ENCODE measurements at places on chromosomes 2 and 18. TPM values are rescaled to one million over a fixed set of nuclear protein-coding genes. Genes with fewer than 3 reads are reported as not detected.

DNA sequence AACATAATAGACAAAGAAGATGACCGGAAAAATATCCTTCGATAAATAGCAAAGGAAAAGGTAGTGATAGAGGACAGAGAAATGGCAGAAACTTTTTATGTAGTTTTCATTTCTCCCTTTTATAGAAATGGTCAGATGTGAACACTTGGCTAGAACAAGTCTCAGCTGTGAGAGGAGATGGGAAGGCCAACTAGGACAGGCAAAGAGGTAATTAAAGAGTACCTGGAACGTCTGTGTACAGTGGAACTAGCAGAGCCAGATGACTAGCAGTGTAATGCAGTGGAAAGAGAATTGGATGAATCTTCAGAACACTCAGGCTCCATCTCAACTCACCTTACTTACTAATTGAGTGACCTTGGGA lies 69.2 kb downstream of the NABP1 start:
- H3K27me3 ChIP-seq, result no peaks in the 10 kb centered on the region
- no peaks in the 10 kb centered on the region for H3K36me3 ChIP-seq
- no peak overlapping the region for H3K27ac ChIP-seq
- H3K4me1 ChIP-seq, result no peaks in the 10 kb centered on the region
- DNase-seq, result no peak

GRCh38 chr18:57397440-57398132 lies 37.6 kb upstream of the ONECUT2 start:
- H3K36me3 ChIP-seq, result no peaks in the 10 kb centered on the region
- H3K4me1 ChIP-seq, result no peaks in the 10 kb centered on the region
- no peaks in the 10 kb centered on the region for H3K27me3 ChIP-seq
- no peak for DNase-seq

DLX1 gene
- total RNA-seq, result not detected

GRCh38 chr2:96320326-96320725 lies 4.8 kb upstream of the ITPRIPL1 start:
- peak overlapping the region; percentile 55 for H3K4me3 ChIP-seq
- no peaks in the 10 kb centered on the region for H3K27me3 ChIP-seq
- H3K27ac ChIP-seq, result no peak overlapping the region

GRCh38 chr2:9552219-9553178 lies 3.1 kb downstream of the ADAM17 start:
- H3K36me3 ChIP-seq, result no peaks in the 10 kb centered on the region
- no peaks in the 10 kb centered on the region for H3K27me3 ChIP-seq
- H3K4me3 ChIP-seq, result no peak overlapping the region
- DNase-seq, result no peak
- H3K27ac ChIP-seq, result peak overlapping the region; percentile 97

LRRC30 gene
- not detected for total RNA-seq

C2orf66 gene
- not detected for total RNA-seq

DNA sequence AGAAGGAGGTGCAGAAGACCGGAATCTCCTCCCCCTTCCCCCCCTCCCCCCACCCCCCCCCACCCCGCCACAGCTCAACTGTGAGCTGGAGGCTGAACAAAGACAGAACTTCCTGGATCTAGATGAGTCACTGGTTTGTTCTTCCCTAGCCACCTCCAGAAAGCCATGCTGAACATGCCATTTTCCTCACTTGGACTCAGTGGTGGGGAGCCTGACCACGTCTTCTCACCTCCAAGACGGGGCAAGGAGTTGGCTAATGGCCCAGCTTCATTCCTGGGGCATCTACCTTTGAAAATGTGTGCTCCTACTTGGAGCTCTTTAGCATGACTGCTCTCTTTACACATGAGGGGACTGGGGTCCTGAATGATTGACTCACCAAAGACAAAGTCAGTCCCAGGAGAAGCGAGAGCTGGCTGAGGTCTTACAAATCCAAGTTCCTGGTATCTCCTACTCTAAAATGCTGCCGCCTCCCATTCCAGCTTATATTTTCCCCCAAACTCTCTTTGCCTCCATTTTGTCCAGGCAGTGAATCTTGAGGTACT lies 22.6 kb upstream of the FZD5 start:
- H3K27me3 ChIP-seq, result no peaks in the 10 kb centered on the region
- no peak overlapping the region for H3K4me3 ChIP-seq
- H3K36me3 ChIP-seq, result no peaks in the 10 kb centered on the region
- peak overlapping the region; percentile 76 for H3K27ac ChIP-seq

ABCG5 gene
- not detected for total RNA-seq

GRCh38 chr18:79965119-79965902 lies 868 bp downstream of the HSBP1L1 start:
- peaks cover 27% of the 10 kb centered on the region for H3K4me1 ChIP-seq
- peak overlapping the region; percentile 68 for H3K4me3 ChIP-seq
- peaks cover 26% of the 10 kb centered on the region for H3K36me3 ChIP-seq
- H3K27ac ChIP-seq, result peak overlapping the region; percentile 91
- H3K27me3 ChIP-seq, result peaks cover 5% of the 10 kb centered on the region

DNA sequence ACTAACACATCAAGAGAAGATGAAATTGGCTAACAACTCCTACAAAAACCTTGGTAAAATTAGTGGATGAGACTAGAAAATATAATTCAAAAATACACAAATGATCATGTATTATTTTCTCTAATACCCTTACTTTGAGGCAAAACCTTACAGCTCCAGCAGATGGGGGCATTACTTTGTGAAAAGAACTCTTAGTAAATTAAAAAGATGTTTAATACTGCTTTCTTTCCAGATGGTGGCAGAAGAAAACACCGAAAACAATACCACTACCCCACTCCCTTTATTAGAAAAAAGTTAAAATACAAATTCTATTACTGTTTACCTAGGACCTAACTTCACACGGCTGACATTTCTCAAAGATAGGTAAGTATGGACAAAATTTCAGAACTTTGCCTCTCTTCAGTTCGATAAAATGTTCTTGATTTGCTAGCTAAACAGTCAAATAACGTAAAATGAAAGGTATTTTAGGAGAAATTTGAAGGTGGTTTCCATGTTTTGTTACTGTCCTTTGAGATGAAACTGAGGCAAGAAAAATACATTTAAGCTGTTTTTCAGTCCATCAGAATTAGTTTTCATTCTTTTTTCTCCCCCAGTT lies 30.6 kb downstream of the ORC4 start:
- peaks cover 12% of the 10 kb centered on the region for H3K4me1 ChIP-seq
- H3K4me3 ChIP-seq, result no peak overlapping the region
- DNase-seq, result peak; percentile 63
- H3K27ac ChIP-seq, result no peak overlapping the region
- no peaks in the 10 kb centered on the region for H3K27me3 ChIP-seq
